ENCODE measurements at places on chromosomes 1 and 21.

DNA sequence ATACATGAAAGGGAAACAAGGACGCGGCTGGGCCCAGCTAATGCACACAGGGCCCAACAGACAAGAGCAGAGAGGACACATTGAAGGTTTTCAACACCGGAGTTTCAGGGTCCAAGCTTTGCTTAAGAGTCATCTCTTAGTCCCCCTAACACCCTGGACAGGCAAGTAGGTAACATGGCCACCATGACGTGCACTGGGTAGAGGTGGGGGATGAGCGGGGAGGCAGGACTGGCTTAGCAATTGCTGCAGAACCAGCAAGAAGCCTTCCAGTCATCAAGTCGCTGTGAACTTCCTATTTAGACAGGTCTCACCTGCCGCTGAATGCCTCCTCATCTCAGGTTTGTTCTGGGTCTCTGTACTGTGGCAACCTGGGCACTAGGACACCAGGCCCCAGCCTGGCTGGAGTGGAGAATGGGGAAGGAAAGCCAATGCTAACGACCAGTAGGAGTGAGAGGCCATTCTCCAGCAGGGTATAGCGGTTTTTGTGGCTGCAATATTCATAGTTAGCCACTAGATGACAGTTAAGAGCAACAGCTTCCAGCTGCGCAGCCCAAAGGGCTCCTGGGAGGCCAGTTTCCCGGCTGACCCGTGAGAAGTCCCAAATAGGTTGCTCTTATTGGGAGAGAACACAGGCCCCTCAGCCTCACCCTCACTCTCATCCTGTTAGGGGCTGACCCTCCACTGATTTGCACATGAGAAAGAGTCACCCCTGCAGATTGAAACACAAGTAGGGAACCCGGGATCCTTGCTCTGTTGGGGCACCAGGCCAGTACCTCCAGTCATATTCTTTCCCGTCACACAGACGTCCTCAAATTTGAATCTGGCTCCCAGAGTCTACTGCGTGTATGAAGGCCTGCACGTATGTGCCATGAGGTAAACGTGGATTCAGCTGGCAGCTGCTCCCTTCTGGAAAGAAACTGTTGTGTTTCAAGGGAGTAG is 6.0 kb upstream of the PIGC start:
- DNase-seq = no peak

- DNase-seq = no peak
Observed at GRCh38 chr21:25350056-25350455, 257.2 kb downstream of the MRPL39 start.

DNA sequence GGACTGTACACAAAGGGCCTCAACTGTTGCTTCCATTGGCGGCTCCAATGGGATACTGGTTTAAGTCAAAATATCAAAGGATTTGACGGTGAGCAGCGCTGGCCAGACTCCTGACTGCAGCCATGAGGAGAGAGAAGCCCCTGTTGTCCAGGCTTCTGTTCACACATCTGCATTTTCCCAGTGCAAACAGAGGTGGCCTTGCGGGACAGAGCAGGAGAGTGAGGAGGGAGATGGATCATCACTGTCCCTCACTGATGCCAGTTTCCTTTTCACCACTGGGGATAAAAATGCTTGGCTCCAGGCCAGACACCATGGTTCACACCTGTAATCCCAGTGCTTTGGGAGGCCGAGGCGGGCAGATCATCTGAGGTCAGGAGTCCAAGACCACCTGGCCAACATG is 69.2 kb downstream of the SETD4 start:
- no peak for DNase-seq

- no peak for DNase-seq
Observed at GRCh38 chr21:27268290-27268689, 301.4 kb upstream of the ADAMTS5 start.

- no peak for DNase-seq
Observed at GRCh38 chr1:91374086-91374485, 30.6 kb downstream of the HFM1 start.

DNA sequence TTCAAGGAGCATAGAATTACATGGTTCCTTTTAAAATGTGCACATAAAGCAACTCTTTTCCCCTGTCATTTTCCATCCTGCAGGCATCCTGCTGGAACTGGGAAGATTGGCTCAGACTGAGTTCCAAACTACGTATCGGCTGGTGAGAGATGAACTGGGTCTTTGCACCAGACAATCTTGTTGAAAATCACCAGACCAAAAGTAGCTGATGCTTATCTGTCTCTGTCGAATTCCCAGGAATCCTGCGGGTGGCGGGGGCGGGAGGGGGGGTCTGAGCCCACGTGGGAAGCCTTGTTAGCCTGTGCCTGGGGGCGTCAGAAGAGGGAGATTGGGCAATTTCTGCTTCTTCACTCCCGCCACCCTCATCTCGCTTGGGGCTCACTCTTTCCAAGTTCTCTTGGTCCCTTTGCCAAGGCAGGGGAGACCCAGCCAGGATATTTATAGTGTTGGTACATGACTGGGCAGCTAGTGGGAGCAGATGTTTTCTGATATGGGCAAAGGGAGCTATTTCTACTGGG is 90.1 kb upstream of the SLC25A33 start:
- DNase-seq = no peak

- no peak for DNase-seq
Observed at GRCh38 chr1:219587401-219587800, 25.5 kb downstream of the ZC3H11B start.
